ENCODE measurements at places on chromosomes 7 and 10.

DNA sequence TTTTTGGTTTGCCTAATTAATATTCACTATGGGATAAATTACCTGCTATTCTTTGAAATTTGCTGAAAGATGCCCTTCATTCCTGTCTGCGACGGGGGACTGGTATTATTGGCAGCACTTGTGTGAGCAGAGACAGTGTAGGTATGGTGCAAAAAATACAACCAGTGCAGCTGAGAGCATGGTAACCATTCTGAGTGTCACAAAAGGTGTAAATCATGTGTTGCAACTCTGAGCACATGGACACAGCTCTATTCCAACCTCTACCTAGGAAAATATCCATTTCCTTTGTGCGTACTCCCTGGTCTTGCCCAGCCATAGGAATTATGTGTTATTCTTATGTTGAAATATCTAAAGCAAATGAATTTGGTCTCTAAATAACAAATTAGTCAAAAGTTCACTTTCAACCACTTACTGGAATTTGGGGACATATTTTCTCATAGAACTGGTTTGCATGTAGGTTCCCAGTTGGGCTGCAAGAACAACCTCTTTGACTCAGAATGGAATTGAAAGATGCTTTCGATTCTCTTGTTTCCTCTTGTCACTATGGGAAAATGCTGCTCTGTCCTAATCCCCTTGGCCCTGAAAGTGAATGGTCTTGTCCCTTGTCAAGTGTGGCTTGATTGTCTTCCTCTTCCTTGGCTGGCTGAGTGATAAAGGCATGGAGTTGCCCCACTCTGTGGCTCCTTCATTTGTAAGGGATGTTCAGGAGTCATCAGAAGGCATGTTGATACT, 57.0 kb downstream of the CELF2 start:
- DNase-seq = no peak

- no peak for DNase-seq
Measured at GRCh38 chr7:116259871-116260440, 49.6 kb downstream of the TES start.

- DNase-seq = no peak
Measured at GRCh38 chr7:11833431-11833830, 1.4 kb upstream of the THSD7A start.

GRCh38 chr7:28705350-28705749, 252.8 kb downstream of the TRIL start:
- no peak for DNase-seq

GRCh38 chr10:132926777-132927650, 15.4 kb downstream of the CFAP46 start:
- no peak for DNase-seq

GRCh38 chr7:36762394-36762793, 38.1 kb upstream of the AOAH start:
- no peak for DNase-seq

DNA sequence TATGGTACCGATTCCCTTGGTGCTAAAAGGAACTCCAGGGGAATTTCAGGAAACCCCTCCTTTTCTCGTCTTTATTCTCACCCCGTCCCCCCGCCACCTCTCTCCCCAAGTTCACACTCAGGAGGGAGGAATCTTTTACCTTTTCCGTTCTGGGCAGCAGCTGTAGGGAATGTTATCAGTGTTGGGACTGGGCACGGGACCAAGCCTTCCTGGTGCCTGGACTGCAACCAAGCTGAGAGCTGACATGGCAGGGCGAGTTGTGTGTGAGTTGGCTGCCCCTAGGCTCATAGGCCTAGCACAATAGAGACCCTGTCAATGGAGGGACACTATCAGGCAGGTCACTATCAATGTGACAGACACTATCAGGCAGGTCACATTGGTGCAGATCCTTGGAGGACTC, 121.4 kb downstream of the TCF7L2 start:
- no peak for DNase-seq

GRCh38 chr10:86017841-86018734, 348.5 kb downstream of the GRID1 start:
- DNase-seq = no peak

DNA sequence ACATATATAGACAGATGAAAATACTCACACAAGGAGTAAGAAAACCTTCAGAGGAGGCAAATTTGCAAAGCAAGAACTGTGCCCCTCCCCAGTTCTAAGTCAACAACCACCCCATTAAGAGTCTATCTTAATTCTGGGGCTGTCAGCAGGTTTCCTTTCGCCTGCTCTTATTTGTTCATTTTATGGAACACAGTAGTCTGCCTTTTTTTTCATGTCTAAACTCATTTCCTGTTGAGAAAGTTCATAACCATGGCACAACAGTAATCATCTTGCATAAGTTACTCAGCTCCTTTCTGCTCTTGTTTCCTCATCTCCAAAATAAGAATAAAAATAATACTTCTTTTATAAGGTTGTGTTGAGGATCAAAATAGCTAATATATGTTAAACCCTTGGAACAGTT, 25.8 kb upstream of the AMPH start:
- DNase-seq = no peak

GRCh38 chr7:26574476-26574875, 282.8 kb downstream of the SNX10 start:
- no peak for DNase-seq

DNA sequence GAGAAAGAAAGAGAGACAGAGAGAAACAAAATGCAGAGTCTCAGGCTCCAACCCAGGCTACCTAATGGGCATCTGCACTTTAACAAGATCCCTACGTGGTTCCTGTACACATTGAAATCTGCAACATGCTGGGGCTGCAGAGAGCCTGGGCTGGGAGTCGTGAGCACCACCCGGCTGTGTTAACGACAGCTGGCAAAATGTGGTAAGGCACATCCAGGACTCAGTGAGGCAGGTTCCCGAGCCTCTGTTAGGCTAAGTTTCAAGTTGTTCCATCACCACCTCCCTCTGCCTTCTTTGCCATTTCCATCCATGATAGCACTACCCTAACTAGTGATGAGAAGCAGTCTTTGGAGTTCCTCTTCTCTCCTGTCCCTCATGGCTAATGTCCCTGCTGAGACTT, 1.4 kb downstream of the AKR1B10 start:
- DNase-seq = no peak

DNA sequence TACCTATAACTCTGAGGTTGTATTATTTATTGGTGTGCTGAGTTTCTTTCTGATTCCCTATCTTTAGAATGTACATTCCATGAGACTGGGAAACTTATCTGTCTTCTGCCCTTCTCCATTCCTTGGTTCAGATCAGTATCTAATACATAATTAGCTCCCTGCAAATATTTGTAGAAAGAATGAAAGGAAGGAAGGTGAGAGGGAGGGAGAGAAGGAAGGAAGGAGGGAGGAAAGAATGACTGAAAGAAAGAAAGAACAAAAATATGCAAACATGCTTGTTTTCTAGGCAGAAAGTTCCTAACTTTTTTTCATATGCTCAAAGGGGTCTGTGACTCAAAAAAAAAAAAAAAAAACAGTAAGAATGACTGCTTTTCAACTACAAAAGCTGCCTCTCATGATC, 3.9 kb upstream of the USP6NL start:
- no peak for DNase-seq

DNA sequence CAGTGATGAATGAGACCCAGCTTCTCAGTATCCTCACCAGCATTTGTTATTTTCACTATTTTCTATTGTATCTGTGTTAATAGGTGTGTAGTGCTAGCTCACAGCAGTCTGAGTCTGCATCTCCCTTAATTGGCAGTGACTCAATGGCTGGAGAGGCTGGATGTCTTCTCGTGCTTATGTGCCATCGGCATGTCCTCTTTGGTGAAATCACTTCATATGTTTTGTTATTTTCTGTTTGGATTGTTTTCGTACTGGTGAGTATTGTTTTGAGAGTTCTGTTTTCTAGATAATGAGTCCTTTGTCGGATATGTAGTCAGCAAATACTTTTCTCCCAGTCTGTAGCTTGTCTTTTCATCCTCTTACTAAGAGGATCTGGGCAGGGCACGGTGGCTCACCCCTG, 66.1 kb downstream of the AMZ1 start:
- DNase-seq = no peak

DNA sequence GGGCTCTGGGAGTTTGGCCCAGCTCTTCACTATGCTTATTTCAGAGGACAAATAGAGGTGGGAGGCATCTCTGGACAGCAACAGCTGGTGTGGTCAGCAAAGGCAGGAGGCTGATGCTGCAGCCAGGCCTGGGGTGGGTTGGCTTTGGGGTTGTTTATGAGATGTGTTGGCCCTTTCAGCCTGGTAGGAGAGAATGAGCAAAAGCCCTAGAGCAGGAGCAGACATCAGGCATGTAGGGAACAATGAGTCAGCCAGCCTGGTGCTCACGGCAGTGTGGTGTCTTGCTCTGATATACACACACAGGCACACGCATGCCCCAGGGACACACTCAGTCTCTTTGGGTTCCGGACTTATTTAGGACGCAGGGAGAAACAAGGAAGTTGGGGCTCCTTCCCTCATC, 157.1 kb downstream of the PRKCQ start:
- no peak for DNase-seq

GRCh38 chr10:94439275-94439861, 37.0 kb downstream of the TBC1D12 start:
- no peak for DNase-seq

DNA sequence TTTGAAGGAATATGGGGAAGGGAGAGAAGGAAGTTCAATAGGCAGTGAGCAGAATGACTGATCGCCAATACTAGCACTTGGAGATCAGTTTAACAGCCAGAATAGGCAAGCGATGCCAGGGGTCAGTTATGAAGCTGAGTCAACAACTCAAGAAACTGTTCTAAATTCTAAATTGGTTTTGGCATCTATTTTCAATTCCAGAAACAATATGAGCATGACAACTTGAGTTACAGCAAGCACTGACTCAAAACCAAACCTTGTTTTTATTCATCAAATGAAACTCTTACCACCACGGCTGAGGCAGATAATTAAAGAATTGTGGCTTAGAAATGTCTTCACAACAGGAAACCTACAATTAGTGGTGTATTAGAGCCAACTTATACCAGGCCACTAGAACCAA, 180.5 kb upstream of the ASAH2 start:
- no peak for DNase-seq

All from stimulated activated CD8-positive, alpha-beta memory T cell treated with anti-CD3 and anti-CD28 coated beads, Interleukin-15, amount 100 ng/mL, for 24 hours (primary cell).